ENCODE measurements at places on chromosomes 1 and 21.

DNA sequence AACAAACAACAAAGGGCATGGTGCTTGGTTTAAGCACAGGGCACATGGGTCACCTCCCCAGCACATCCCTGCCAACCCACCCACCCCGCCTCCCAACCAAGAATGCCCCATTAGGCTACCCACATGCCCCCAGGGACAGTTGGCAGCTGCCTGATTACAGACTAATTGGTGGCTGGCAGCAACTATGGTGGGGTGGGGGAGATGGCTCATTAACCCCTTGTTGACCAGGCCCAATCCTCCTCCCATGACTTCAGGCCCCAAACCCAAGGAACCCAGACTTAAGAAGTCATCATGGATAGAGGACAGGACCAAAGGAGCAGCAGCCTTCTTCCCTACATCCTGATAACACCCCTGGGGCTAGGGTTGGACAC lies 1.3 kb downstream of the RIMS3 start:
- DNase-seq: no peak

DNA sequence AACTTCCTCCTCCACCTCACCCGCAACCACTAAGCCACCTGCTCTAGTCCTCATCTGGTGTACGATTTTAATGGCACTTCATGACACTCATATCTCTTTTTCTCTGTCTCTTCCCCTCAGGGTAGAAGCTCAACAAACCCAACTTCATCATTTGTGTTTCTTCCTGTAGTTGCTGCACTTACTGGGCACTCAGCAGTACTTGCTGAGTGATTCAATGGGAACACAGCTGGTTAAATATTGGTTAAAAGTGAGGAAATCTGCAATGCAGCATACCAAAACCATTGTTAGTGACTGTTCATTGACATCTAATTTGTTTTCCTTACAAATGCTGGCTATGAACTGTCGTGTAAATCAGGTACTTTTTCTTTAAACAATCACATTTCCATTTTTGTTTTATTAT lies 541.1 kb upstream of the PRMT6 start:
- DNase-seq: no peak

- DNase-seq: no peak
These were observed 449.1 kb upstream of the KAZN start for GRCh38 chr1:14149431-14149830.

- DNase-seq: no peak
These were observed 13.1 kb downstream of the SDCCAG8 start for GRCh38 chr1:243268751-243269460.

Data from hematopoietic multipotent progenitor cell (in vitro differentiated cells).